ENCODE measurements at places on chromosomes 7 and 10. TPM values are rescaled to one million over a fixed set of nuclear protein-coding genes. Genes with fewer than 3 reads are reported as not detected.

DNA sequence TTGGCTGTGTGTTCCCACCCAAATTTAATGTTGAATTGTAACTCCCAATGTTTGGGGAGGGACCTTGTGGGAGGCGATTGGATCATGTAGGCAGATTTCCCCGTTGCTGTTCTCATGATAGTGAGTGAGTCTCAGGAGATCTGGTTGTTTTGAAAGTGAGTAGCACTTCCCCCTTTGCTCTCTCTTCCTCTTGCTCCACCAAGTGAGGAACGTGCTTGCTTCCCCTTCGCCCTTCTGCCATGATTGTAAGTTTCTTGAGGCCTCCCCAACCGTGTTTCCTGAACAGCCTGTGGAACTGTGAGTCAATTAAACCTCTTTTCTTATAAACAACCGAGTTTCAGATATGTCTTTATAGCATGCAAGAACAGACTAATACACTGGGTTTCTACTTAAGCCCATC is 176.3 kb downstream of the CDK14 start:
- no peak overlapping the region for H3K4me3 ChIP-seq
- no peaks in the 10 kb centered on the region for H3K36me3 ChIP-seq
- no peak overlapping the region for H3K27ac ChIP-seq
- H3K27me3 ChIP-seq: no peaks in the 10 kb centered on the region

The FAM20C gene
- total RNA-seq: 4.1 TPM

The SERPINE1 gene
- 0.44 TPM for total RNA-seq

DNA sequence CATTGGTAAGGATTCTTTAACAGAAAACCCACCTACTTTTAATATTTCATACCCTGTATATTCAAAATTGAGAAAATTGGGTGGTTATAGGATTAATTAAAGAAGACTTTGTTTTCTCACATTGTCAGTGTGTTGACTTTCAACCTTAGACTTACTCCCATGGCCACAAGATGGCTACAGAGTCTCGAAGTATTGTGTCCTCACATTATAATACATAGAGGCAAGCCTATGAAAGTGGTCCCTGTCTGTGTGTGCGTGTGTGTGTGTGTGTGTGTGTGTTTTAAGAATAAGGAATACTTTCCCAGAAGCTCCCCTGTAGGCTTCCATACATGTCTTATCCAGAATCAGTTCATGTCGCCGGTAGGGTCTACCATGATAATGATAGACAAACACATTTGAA is 180.0 kb downstream of the PHF14 start:
- H3K4me1 ChIP-seq: no peaks in the 10 kb centered on the region
- H3K27me3 ChIP-seq: no peaks in the 10 kb centered on the region
- peaks cover 10% of the 10 kb centered on the region for H3K36me3 ChIP-seq
- H3K4me3 ChIP-seq: no peak overlapping the region
- DNase-seq: no peak

The ZSCAN25 gene
- 35.5 TPM for total RNA-seq

The FZD8 gene
- total RNA-seq: 0.28 TPM

The DLX5 gene
- not detected for total RNA-seq

DNA sequence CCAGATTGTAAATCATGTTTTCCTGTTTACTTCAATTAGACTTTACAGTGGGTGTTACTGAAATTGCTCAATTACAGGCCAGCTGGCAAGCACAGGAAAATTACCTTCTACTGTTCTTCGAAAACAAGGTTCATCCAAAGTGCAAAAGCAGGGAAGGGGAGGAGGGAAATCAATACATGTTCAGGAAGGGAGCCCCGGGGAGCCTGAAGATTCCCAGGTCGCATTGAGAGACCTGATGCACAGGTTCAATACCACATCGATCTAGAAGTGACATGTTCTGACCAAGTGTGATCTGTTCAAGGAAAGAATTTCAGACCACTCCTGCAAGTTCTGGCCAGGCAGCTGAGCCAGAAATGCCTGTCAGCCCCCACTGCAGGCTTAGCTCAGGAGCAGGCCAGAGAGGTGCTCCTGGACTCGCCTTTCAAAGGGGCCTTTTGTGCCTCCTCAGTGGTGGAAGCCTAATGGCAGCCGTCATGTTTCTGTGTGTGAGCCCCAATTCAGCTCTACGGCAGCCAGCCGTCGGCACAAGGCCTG is 35.9 kb downstream of the FAM53B start:
- peaks cover 29% of the 10 kb centered on the region for H3K4me1 ChIP-seq
- no peak for DNase-seq
- H3K27ac ChIP-seq: no peak overlapping the region
- no peaks in the 10 kb centered on the region for H3K27me3 ChIP-seq
- H3K36me3 ChIP-seq: peaks cover 11% of the 10 kb centered on the region
- H3K4me3 ChIP-seq: no peak overlapping the region

DNA sequence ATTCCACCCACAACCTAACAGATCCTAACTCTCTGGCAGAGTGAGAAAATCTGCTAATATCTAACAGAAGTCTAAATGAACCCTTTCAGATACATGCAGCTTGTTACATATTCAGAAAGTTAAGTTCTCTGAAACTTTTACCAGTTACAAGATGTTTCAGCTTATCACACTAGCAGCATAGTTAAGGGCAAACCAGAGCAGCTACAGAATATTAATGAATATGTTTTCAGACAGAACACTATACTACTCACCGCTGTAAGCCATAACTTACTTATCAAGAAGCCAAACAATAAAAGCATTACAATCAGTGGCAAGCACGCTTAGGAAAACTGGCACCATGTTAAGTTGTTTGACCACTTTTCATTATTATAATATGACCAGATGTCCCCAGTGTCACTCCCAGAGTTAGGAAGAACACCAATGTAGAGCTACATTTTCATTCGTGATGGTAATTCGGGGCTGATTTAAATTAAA is 2.7 kb downstream of the ITGB1 start:
- H3K27ac ChIP-seq: no peak overlapping the region
- DNase-seq: no peak
- peaks cover 7% of the 10 kb centered on the region for H3K36me3 ChIP-seq
- peaks cover 33% of the 10 kb centered on the region for H3K4me1 ChIP-seq

DNA sequence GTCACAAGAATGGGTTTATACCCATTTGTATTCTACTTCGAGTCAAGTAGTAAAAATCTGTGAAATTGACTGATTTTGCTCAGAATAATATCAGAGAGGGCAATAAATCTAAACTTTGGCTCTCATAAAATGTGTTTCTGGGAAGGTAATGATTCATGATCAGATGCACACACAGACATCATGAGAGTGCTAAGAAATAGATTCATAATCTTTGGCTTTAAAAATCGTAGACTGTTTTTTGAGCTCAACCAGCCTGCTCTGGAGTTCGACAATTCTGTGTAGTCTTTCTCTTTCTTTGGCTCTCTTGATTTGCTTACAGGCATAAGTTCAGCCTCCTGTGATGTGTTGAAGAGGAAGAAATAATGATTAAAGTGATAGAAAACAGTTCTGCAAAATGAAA is 494.7 kb downstream of the SDK1 start:
- no peaks in the 10 kb centered on the region for H3K36me3 ChIP-seq
- peaks cover 8% of the 10 kb centered on the region for H3K27me3 ChIP-seq
- H3K27ac ChIP-seq: no peak overlapping the region
- no peak for DNase-seq

DNA sequence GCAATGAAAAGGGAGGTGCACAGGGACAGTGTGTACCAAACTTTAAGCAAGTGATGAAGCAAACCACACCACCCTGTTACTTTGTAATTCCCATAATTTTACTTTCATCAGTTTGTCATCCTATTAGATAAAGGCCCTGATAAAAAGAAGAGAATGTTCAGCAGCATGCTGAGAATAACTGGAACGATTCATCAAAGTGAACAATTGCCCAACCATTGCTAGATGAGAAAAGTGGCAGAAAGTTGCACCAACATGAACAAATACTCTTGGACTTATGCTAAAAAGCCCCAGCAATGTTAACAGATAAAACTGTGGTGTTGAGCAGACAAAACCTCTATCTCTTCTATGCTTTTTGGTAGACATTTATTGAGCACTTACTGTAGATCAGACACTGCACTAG is 75.5 kb upstream of the PCGF5 start:
- no peak overlapping the region for H3K27ac ChIP-seq
- no peak for DNase-seq
- H3K4me3 ChIP-seq: no peak overlapping the region
- H3K27me3 ChIP-seq: peaks cover 23% of the 10 kb centered on the region
- H3K4me1 ChIP-seq: no peaks in the 10 kb centered on the region

- no peaks in the 10 kb centered on the region for H3K36me3 ChIP-seq
- H3K27me3 ChIP-seq: peaks cover 20% of the 10 kb centered on the region
- H3K27ac ChIP-seq: no peak overlapping the region
- no peaks in the 10 kb centered on the region for H3K4me1 ChIP-seq
- no peak for DNase-seq
Measured at GRCh38 chr10:7111089-7111488, 299.7 kb downstream of the SFMBT2 start.
